ENCODE measurements at places on chromosomes 5 and 9.

- DNase-seq: peak; percentile 72
Observed at GRCh38 chr5:176614805-176615478, 5.0 kb upstream of the GPRIN1 start.

GRCh38 chr5:181153814-181154213 is 6.4 kb downstream of the OR2V2 start:
- no peak for DNase-seq

DNA sequence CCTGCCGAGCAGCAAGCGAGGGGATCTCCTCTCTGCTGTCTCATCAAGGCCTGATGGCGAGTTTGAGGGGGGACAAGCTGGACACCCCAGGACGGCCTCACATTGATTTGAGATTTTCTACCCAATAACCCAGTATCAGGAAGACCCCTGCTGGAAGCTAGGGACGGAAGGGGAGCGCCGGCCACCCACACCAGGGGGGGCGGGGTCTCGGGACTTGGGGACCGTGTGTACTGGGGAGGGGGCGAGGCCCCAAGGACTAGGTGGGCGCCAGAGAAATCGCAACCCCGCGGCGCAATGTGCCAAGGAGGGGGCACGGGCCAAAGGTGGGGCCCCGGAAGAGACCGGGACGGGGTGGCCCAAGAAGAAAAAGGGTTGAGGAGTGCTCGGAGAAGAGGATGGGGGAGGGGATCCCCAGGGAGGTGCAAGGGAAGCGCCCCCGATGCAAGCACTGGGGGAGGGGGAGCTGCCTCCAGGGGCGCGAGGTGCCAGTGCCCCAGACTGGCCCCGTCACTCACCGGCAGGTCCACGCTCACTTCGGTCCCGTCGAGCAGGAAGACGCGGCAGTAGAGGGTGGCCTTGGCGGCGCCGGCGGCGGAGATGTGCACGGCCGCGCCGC is 1.1 kb downstream of the EPB41L4B start:
- no peak for DNase-seq

GRCh38 chr5:38603691-38604090 is 47.2 kb upstream of the LIFR start:
- DNase-seq: no peak

GRCh38 chr5:36769129-36769770 is 107.3 kb upstream of the NIPBL start:
- DNase-seq: no peak

DNA sequence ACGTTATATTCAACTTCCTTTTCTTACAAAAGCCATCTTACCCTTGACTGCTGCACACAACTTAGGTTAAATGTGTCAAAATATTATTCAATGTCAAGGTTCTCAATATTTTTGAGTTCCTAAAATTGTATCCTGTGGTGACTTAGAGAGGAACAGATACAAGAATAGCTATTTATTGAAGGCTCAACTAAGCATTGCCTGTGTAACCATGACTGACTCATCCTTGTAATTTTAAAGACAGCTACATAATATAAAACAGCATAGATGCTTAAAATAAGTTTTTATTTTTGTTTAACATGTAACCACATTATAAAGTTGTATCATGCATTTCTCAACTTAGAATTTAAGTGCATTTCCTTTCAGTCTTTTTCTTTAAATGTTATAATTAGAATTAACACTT is 312.9 kb upstream of the RGMB start:
- DNase-seq: no peak

- no peak for DNase-seq
Observed at GRCh38 chr9:136837146-136837855, 5.0 kb upstream of the AJM1 start.

GRCh38 chr5:43042626-43043399 is 2.7 kb upstream of the ANXA2R start:
- peak; percentile 73 for DNase-seq

- DNase-seq: peak; percentile 34
Observed at GRCh38 chr5:159034083-159034824, 65.5 kb downstream of the EBF1 start.

DNA sequence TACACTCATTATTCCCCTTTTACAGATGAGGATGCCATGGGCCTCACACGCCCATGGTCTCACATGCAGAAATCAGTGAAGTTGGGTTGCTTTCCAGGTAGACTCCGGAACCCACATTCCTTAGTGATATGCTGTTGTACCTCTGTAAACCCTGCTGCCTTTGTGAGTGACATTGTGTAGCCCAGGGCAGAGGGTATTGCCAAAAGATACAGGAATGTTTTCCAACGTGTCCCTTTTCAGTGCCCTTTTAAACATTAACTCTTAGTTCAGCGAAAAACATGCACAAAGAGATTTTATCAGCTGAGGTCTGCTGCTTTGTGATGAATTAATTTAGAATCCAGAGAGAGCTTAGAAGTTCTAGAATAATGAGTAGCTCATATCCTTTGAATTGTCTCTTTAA is 38.3 kb upstream of the TRMT10B start:
- no peak for DNase-seq

DNA sequence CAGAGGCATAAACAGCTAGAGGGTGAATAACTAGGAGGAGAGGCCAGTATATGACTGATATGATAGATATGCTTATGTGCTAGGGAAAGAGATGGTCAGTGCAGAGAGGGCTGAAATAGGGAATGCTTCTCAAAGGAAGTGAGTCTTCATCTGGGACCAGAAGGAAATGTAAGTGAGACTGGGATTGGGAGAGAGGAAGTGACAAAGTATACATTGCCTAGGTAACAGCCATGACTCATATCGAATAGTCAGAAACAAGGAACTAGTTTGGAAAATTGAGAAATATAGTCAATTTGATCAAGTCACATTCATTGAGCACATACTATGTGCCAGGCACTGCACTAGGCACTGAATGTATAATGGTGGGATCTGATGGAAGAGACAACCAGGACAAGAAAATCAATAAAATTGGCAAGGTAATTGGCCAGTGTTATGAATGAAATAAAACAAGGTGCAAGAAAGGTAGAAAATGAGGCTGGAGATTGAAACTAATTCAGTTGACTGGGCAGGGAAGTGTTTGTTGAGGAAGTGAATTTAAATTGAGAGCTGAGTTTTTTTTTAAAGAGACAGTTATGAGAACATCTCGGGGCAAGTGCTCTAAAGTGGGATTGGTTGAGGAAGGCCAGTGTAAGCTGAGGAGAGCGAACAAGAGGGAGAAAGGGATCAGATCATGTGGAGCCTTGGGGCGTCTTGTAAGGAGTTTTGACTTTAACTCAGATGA is 4.3 kb downstream of the ERAP2 start:
- peak; percentile 79 for DNase-seq

GRCh38 chr5:116237917-116238500 is 153.2 kb downstream of the COMMD10 start:
- DNase-seq: peak; percentile 6

DNA sequence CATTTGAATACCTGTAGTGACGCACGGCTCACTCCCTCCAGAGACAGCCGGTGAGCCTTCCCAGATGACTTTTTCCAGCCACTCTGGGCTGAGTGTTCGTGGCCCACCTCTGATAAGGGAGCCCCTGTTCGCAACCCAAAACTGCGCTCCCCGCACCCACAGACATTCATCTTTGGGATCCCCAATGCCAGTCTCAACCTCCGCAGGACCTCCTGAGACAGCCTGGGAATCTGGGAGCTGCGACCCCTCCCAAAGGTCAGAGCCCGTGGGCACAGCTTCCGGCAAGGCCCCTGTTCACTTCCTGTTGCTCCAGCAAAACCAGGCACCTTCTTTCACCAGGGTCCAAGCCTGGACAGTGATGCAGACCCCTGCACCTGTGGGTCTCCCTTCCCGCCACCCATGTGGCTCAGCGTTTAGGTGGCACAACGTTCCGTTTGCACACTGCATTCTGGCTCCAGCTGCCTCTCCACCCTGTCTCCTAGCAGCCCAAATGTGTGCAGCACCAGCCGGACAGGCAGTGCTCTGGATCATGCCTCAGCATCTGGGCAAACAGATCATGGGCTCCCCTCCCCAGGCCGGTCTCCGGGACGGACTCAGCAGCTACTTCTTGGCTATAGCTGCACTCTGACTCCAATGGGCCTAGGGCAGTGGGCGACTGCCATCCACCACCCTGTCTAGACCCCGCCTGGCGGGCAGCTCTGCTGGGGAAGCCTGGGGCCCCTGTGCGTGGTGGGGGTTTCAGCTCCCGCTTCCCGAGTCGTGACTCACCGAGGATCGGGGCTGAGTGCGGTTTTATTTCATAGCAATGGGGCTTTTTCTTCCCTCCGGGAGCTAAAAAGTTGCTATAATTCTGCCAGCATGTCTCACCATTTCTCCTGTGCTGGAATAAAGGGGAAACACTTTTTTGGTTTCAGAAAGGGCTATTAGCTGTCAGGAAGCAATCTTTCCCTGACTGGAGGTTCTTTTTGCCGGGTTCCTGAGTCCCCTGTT is 156.0 kb downstream of the OLFM1 start:
- no peak for DNase-seq

- DNase-seq: no peak
Observed at GRCh38 chr9:99169982-99170761, 51.6 kb downstream of the ALG2 start.

GRCh38 chr9:135308821-135309762 is 170.5 kb upstream of the PPP1R26 start:
- no peak for DNase-seq

DNA sequence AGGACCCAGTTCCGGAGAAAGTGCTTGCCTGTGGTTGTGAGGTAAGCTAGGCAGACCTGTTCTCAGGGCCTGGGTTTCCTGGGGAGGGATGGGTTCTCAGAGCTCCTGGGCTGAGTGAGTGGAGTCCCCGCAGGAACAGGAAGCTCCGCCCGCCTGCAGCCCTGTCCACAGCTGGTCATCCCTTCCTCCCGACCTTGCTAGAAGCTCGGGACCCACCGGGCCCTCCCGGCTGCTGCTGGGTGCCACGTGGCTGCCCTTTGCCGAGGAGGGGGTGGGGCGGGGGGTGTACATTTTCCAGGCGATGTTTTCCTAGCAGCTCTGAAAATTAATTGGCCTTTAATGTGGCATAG is 198.1 kb downstream of the C9orf50 start:
- peak; percentile 45 for DNase-seq

DNA sequence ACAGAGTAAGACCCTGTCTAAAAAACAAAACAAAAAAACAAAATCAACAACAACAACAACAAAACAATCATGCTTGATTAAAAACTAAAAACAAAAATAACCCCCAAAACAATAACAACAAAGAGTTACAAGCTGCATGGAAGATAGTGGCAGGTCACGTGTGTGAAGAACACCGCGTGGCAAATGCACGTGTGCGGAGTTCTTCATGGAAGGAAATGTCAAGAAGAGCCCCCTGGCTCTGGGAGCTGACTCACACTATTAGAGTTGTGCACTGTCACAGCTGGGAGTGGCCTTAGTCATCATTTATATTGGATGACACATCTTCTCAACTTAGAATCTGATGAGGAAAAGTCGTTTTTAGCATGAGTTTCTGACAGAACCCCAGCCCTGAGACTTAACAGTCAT is 110.5 kb downstream of the JMY start:
- DNase-seq: peak; percentile 7

DNA sequence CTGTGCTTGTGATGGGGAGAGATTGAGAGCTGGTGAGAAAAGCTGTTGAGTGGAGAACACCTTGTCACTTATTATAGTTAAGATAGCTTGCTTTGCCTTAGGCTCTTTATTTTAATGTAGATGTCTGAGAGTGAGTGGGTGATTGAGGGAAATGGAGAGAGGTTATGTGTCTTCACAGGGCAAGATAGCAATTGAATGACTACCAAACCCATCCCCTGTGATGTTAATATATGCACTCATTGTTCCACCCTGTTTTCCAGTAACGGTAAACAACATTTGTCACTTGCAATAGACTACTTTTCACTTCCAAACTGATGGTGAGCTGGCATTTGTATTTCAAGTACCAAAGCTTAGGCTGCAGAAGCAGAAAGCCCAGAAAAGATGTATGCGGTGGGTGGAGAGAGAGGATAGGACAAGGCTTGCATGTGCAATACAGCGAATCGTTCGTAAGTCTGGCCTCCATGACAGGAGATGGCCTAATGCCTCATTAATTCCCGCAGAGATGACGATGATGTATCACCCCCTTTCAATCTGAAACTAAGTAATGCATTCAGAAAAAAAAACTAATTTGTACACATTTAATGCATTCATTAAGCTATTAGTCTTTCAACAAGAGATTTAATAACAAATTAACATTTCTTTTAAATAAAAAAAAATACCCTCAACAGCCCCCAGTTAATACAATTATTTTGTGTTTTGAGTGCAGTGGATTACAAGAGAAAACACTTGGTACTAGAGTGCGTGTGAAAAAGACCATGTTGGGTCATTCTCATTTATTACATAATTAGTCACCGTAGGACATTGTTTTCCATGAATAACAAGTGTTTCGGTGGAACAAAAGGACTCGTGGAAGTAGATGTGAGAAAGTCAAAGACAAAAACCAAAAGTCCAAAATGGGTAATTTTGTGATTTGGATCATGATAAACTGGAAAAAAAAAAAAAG is 699.0 kb downstream of the BRINP1 start:
- DNase-seq: no peak

DNA sequence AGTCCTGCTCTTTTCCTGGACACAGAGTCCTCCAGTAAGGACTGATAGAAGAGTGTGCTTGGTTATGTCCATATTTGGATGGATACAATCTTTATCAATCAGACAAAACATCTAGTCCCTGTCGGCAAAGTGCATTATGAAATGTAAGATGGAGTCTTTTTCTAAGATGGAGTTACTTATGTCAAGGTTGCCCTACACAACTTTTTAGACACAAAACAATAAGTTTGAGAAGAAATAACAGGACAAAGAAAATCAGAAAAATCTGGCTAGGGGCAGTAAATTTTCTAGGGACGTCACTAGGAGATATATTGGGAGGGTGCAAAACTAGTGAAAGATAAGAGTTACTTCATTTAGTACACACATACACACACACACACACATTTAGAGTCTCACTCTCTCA is 23.3 kb upstream of the SUB1 start:
- no peak for DNase-seq

DNA sequence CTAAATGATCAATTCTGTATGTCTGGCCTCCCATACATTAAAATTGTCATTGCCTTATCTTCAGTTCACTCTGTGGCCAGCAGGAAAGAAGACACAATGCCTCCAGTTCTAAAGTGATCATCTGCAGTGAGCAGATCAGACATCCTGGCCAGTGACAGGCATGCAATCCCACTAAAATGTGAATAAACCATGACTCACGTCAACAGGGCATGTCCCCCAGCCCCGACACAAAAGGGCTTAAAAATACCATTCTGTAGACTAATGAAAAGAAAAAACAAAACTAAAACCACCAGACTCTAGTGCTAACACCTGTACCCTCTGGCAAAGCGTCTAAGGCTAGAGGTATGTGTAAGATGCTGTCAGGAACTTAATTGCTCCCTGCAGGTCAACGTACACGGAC is 38.5 kb downstream of the DDX31 start:
- DNase-seq: no peak

- DNase-seq: peak; percentile 72
Observed at GRCh38 chr5:81450940-81451339, 57.0 kb upstream of the ACOT12 start.

- DNase-seq: no peak
Observed at GRCh38 chr5:143059355-143059754, 289.2 kb downstream of the ARHGAP26 start.

GRCh38 chr5:133062276-133062675 is 10.5 kb downstream of the HSPA4 start:
- DNase-seq: no peak

- no peak for DNase-seq
Observed at GRCh38 chr5:138115254-138115653, 24.0 kb downstream of the NME5 start.

- no peak for DNase-seq
Observed at GRCh38 chr5:139251281-139251687, 42.3 kb upstream of the MATR3 start.

Measured in fibroblast of pulmonary artery (primary cell).